Occipital lobe (tissue), 3 donors: ENCODE measurements at places on chromosomes 5 and 9. TPM values are rescaled to one million over a fixed set of nuclear protein-coding genes. Genes with fewer than 3 reads are reported as not detected.

DNA sequence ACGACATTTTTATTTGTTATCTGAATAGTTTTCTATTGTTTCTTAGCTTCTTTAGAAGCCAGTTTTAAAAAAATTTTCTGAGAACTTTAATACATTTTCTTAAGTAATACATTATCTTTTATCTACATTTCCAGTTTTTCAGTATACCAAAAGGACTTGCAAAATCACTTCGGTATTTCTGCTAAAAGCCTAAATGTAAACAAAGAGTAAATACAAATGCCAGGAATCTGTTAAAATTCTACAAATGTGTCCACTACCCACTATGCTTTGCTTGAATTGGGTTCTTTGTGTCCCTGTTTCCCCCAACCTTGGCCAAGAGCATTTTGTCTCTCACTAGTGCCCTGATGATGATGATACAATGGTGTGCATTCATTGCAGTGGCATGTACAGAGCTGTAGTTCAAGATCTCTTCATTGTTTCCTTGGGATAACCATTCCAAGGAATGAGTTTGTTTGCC is 611.2 kb downstream of the NR2F1-AS1 start:
- peak; percentile 42 for DNase-seq

DNA sequence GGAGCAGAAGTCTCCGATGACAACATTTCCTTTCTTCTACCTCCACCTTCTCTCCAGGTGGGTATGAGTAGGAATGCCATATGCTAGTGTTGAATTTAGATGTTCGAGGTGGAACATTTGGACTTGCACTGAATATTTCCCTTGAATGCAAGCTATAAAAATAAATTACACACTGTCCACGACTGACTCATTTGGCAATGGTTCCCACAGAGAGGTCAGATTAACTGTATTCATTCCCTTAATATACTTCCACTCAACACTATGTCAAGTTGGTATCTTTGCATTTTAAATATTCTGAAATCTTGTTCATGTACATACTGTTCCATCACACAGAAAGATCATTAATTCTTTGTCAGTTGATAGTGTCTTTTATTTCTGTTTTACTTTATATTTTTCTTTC is 222.6 kb upstream of the PIK3R1 start:
- DNase-seq = no peak

DNA sequence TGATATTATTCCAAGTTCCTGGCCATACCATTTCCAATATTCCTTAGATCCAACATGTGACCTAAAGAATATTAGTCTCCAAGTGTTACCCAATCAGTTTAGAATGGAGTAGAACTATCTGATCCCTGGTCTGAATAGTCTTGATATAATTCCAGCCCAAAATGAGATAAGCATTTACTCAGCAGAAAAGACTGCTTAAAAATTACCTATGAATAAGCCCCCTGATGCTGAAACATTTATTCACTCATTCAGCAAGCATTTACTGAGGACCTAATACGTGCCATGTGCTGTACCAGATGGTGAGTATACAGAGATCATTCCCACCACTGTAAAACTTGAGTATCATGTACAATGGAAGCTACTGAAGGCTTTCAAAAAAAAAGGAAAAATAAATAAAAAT is 157.0 kb downstream of the FAM114A2 start:
- no peak for DNase-seq

GRCh38 chr5:113274836-113275414 is 159.9 kb downstream of the TSSK1B start:
- DNase-seq = no peak

- no peak for DNase-seq
Measured at GRCh38 chr5:69265931-69266330, 31.2 kb downstream of the CDK7 start.

- peak; percentile 41 for DNase-seq
Measured at GRCh38 chr9:23820451-23821374, 5.3 kb downstream of the ELAVL2 start.

DNA sequence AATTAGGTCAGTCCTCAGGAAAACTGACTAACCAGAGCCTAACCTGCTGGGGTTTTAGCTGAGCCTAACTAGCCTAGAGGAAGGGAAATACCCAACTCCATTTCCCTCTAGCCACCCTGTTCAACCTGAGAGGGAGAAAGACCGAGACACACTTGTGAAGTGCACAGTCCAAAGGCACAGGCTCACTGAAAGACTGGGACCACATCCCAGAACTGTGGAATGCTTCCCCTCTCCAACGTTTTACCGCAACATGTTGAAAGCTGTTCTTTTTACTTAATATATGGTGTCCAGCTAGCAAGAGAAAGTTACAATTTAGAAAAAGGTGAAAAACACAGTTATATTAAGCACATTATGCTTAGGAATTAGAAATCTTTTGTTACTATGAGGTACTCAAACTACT is 76.8 kb upstream of the SIMC1 start:
- no peak for DNase-seq

GRCh38 chr5:71529682-71530081 is 57.5 kb upstream of the MCCC2 start:
- DNase-seq = no peak

GRCh38 chr9:137295238-137295811 is 6.7 kb downstream of the NRARP start:
- DNase-seq = no peak

DNA sequence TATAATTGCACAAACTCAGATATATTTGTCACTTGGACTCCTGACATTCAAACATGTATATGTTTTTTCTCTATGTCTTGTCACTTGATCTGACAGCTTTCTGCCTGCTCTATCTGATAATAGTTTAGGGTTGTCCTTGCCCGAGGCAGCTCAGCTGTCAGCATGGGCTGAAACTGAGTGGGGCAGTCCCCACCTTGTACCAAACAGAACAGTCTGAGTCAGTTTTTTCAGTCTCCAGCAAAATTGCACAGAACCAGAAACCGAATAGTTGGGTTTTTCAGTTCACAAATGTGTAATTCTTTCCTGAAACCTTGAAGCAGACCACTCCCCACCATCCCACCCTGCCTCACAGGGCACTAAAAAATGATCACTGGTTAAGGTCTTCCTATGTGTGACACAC is 9.5 kb upstream of the HAND1 start:
- no peak for DNase-seq

DNA sequence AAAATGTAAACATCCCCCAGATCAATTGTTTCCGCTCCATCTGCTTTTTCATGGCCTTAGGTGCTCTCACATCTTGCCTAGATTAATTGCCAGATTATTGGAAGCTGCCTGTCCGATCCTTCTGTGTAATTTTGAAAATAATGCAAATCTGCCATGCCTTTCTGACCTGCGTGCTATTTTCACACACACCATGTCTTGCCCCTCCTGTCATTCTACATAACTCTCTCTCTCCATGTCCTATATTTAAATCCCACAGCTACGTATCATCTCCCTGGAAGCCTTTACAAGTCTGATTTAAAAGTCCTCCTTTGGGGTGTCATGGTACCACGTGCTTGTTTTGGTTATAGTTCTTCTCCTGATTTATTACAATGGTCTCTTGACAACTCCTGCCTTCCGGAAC is 247.6 kb upstream of the ELAVL2 start:
- DNase-seq = no peak

- no peak for DNase-seq
Measured at GRCh38 chr9:36892279-36892678, 141.8 kb downstream of the PAX5 start.

- no peak for DNase-seq
Measured at GRCh38 chr5:5220901-5221631, 80.9 kb downstream of the ADAMTS16 start.

DNA sequence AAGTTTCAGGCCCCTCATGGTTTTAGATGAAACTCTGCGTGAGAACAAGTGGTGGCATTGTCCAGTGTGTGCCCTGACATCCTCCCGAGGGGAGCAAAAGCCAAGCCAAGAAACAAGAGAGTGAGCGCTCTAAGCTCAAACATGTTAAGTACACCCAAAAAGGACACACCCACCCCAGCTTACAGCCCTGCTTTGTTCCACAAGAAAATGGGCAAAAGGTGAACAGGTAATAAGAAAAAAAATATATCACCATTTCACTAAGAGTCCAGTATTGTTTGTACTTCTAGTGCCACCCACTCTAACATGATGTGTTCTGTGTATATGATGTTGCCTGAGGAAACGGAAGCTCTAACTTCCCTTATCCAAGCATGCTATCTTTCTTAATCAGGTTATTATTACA is 278.2 kb downstream of the SLIT3 start:
- no peak for DNase-seq

DNA sequence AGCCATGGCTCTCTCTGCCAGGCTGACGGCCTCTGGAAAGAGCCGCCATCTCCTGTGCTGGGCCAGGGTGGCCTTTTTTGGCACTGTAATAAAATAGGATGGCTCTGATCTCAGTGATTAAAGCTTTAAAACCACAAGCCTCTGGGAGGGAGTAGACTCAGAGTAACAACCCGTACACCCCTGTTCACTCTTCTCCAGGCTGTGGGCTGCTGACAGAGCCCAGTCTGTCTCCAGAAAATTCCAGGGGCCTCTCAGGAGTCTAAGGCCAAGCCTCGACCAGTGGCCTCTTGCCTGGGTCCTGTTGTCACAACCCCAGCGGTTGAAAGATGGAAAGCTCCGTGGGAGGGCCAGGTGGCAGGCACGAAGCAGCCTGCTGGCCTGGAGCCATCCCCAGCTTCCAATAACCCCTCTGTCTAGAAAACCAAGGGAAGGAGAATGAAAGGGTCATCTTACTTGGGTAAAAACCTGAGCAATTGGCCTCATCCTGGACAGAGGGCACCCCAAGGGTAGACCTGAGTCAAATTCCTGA is 286.7 kb upstream of the ZNF462 start:
- DNase-seq = no peak

DNA sequence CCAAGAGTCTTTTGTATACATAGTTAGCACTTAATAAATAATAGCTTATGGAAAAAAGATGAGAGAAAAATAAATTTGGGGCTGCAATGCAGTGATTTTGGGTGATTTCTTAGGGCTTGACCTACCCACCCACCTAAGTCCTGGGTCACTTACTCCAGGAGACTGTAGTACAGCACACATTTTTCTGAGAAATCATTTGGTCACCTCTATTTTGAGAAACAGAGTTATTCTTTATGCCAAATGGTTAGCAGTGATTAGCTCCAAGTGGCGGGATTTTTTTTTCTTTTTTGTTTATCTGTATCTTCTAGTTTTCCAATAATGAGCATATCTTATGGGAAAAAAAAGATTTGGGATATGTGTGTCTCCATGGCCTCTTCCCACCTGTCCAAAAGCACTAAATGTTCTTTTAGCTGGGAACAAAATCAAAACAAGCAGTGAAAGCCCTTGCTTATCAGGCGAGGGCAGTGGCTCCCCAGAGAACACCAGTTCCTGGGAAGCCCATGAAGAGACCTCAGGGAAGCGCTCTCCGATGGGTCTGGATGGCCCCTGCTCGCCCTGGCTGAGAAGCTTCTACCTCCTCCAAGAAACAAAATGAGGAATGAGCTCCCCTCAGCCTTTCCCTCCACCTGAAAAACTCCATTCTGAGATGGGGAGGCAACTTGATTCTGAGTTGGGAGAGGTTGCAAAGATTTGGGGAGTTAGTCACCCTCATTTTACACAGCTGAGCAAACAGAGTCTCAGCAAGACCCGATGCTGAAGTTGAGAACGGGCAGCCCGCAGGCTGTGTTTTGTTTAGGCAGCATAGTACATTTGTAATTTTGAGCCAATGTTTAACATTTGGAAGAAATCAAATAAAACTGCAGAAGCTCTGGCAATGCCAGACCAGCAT is 69.9 kb downstream of the CYFIP2 start:
- DNase-seq = no peak

GRCh38 chr9:101307524-101308213 is 77.1 kb downstream of the BAAT start:
- DNase-seq = no peak

GRCh38 chr5:150070821-150071220 is 15.5 kb downstream of the CSF1R start:
- DNase-seq = no peak

GRCh38 chr5:40505031-40505430 is 174.7 kb upstream of the PTGER4 start:
- DNase-seq = no peak

GRCh38 chr5:5025774-5026408 is 114.2 kb upstream of the ADAMTS16 start:
- no peak for DNase-seq

DNA sequence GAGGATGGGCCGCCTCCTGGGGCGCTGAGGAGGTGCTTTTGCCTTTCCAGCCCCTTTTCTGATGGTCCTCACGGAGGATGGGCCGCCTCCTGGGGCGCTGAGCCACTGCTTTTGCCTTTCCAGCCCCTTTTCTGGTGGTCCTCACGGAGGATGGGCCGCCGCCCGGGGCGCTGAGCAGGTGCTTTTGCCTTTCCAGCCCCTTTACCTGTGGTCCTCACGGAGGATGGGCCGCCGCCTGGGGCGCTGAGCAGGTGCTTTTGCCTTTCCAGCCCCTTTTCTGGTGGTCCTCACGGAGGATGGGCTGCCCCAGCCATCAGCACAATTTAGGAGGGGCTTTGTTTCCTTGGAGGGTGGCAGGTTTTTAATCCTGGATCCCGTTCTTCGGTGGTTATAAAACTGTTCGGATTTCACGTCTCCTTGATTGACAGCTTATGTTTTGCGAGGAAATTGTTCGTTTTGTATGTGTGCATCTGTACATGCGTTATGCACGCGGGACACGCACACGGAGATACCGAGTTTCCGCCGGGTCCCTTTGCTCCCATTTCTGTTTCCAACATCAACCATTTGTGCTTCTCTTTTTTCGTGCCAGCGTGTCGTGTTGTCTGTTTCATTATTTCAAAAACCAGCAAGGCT is 34.7 kb upstream of the SLC9A3 start:
- no peak for DNase-seq

- no peak for DNase-seq
Measured at GRCh38 chr5:158691631-158692255, 408.0 kb downstream of the EBF1 start.

- DNase-seq = no peak
Measured at GRCh38 chr9:20314981-20315380, 307.3 kb downstream of the MLLT3 start.

DNA sequence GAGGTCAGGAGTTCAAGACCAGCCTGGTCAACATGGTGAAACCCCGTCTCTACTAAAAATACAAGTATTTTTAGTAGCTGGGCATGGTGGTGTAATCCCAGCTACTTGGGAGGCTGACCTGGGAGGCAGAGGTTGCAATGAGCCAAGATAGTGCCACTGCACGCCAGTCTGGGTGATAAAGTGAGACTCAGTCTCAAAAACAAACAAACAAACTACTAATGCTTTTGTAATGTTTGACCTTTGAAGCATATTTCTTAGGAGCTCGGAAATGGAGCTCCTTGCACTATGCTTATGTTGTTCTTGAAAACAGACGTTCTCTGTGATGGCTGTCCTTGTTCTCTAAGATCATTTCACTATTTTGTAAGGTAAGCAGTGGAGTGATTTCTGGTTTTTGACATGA is 6.0 kb downstream of the F2RL2 start:
- no peak for DNase-seq

GRCh38 chr9:101398930-101399642 is 435 bp downstream of the ZNF189 start:
- DNase-seq = no peak

PCA3 gene
- total RNA-seq = 0.16 TPM

TAF7 gene
- 127 TPM for total RNA-seq

BTNL3 gene
- total RNA-seq = not detected

ZNF366 gene
- total RNA-seq = 0.94 TPM

PTCH1 gene
- 8.3 TPM for total RNA-seq

SLC27A6 gene
- total RNA-seq = 0.62 TPM

SHLD3 gene
- total RNA-seq = 17.2 TPM

TAF9 gene
- total RNA-seq = 83.0 TPM

TNFSF8 gene
- total RNA-seq = 1.1 TPM

COL15A1 gene
- 12.5 TPM for total RNA-seq

NRARP gene
- total RNA-seq = 3.6 TPM

CTSV gene
- 0.94 TPM for total RNA-seq

CARD9 gene
- 0.47 TPM for total RNA-seq

CCL28 gene
- total RNA-seq = 0.47 TPM

IFNA21 gene
- total RNA-seq = not detected

C9 gene
- not detected for total RNA-seq

SOWAHA gene
- 5.1 TPM for total RNA-seq
